ENCODE measurements at places on chromosomes 11 and 22. TPM values are rescaled to one million over a fixed set of nuclear protein-coding genes. Genes with fewer than 3 reads are reported as not detected.

The GGT5 gene
- not detected for total RNA-seq

The OR52R1 gene
- total RNA-seq: not detected

The VSIG10L2 gene
- total RNA-seq: not detected

DNA sequence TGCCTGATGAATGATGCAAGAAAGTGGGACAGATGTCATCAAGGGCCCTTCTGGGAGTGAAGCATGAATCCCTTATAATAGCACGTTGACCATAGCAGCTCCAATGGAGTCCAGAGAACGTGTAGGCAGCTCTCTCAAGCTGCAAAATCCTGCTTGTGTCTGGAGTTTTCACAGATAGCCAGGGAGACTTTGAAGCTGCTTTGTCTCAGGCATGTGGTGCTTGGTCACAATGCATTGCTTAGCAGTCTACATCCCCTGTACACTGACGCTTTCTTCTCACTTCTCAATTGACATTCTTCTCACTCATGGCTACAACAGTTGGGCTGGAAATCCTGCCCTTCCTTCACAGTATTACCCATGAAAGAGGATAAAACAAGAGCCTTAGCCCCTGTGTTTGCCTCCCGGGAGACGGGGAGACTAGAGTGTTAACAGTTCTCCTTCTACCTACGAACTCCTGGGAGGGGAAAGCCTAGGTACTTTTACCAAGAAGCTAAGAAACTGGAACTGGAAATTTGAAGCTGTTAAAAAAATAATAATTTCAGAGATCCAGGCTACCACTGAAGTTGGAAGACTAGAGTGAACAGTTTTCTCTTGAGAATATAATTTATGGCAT, 20.7 kb upstream of the MMP7 start:
- no peak for DNase-seq

DNA sequence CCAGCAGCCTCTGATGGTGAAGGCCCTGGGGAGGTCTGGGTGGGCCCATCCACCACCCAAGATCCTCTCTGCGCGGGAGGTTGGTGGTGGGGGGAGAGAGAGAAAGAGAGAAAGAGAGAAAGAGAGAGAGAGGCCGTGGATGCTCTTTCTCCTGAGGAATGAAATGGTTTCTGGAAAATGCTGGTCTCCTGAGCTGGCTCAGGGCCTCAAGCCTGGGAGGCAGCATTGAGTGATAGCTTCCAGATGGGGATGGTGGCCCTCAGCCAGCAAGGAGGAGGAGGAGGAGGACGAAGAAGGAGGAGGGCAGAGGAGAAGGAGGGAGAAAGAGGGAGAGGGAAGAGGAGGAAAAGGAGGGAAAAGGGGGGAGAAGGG, 4.6 kb downstream of the TSPAN32 start:
- DNase-seq: no peak

The LRRC10B gene
- not detected for total RNA-seq

DNA sequence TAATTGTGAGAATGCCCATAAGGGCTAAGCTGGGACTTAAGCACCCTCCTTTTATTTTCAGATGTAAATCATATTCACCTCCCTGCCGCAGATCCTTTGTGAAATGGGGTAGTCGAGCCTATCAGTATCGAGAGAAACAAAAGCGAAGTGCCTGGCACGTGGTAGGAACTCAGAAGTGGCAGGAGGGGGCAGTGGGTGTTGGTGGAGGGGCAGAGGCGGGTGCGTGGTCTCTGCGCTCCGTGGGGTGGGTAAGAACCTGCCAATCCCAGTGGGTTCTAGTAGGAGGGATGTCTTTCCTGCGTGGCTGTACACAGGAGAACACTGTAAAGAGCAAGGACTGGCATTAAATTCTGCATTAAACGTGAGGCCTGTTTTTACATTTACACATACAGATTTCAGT, 21.8 kb upstream of the PARVB start:
- DNase-seq: no peak

The SLC22A25 gene
- not detected for total RNA-seq

- DNase-seq: no peak
These were observed 135.4 kb upstream of the LARGE1 start for GRCh38 chr22:34055525-34056200.

DNA sequence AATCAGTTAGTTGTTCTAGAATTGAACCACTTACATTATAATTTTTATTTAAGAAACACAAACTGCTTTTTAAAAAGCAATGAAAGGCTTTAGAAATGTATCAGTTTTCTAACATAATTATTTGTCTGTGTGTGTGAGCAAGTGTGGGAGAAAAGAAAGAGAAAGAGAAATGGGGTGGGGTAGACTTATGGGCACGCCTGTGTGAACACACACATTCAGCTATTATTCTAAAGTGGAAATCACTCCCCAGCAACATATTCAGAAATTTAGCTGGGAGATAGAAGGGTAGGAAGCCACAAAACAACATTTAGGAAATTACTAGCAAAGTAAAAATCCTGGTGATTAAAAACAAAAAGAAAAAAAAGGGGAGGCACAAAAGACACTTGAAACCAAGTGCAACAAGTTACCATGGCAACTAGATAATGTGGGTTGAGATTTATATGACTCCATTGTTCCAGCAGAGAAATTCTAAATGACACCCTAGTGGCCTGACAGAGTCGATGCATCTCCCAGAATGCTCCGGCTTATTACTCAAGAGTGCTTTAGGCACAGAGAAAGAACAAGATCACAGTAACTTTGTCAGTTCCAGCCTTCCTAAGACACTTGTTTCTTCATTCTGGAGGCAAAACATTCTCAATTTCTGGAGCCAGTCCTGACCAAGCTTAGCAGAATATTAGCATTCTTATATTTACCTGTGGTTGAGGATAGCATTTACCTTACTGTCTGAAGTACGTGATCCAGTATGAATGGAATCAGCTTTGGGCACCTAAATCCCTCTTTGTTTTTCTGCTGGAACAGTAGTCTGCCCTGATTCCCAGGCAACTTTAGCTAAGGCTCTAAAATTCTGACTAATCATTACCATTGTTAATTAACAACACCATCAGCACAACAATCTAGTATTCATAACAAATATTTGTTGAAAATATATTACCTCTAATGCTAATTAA, 444.4 kb downstream of the DLG2 start:
- no peak for DNase-seq

DNA sequence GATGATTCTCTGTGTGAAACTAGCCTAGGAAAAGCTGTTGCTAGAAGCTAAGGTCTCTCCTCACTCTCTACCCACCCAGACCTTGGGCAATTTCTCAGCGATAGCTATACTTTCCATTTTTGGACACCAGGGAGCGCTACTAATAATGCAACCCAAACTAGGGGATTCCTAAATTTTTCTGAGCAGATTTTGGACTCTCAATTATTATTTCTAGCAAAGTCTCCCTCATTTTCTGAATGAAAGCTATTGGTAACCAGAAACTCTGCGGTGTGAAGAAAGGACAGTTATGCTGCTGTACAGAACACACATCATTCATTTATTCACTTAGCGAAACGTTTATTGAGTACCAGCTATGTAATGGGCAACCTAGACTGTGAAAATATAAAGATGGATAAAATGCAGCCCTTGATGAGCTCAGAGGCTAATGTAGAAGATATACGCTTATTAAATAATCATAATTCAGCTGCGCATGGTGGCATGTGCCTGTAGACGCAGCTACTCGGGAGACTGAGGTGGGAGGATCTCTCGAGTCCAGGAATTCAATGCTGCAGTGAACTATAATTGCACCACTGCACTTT, 6.1 kb upstream of the STIM1 start:
- no peak for DNase-seq

GRCh38 chr11:126748100-126748791, 252.3 kb downstream of the KIRREL3 start:
- no peak for DNase-seq

DNA sequence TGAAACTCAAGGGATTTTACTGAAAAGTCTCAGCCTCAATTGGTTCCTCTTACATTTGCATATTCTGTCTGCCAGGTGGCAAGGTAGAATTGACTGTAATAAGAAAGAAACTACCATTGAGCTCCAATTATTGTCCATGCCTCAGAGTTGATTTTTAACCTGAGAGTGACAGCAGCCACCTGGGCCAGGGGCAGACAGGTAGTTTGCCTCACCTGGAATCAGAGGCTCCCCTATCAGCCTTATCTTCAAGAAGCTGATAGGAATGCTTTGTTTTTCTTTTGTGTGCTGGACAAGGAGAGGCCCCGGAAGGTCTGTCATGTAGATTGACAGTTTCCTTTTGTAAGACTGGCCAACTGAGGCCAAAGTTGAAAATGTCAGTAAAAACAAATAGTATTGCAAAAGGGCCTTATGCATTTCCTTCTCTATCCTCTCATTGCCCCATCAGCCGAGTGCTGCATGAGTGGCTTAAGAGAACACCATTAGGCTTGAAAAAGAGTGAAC, 34.1 kb downstream of the CD44 start:
- no peak for DNase-seq

GRCh38 chr11:76861490-76861953, 804 bp downstream of the ACER3 start:
- DNase-seq: no peak

DNA sequence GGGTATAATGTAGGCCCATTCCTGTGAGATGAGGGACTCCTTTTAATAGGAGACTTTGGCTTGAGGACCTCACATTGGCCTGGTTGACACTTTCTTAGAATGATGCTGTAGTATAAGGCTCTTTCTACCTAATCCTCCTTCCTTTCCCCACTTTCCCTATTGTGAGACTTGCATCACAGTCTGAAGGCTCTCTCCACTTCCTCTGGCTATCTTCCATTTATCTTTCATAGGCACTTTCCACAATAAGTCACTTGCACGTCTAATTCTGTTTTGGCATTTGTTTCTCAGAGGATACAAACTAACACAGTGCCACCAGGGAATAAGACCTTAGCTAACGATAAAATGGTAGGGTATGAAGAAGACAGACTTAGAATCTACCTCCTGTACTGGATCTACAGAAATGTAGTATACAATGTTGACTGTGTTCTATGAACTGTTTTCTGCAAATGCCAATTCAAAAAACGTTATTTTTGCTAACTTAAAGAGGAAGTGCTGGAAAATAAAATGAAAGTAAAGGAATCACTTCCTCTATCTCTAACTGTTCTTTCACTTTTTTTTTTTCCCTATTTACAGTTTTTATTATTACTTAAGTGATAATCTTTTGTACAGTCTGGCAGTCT, 17.9 kb upstream of the PDE3B start:
- no peak for DNase-seq

- DNase-seq: no peak
These were observed 30.7 kb upstream of the CLDN5 start for GRCh38 chr22:19554834-19555404.

The RASL10A gene
- total RNA-seq: 0.92 TPM

DNA sequence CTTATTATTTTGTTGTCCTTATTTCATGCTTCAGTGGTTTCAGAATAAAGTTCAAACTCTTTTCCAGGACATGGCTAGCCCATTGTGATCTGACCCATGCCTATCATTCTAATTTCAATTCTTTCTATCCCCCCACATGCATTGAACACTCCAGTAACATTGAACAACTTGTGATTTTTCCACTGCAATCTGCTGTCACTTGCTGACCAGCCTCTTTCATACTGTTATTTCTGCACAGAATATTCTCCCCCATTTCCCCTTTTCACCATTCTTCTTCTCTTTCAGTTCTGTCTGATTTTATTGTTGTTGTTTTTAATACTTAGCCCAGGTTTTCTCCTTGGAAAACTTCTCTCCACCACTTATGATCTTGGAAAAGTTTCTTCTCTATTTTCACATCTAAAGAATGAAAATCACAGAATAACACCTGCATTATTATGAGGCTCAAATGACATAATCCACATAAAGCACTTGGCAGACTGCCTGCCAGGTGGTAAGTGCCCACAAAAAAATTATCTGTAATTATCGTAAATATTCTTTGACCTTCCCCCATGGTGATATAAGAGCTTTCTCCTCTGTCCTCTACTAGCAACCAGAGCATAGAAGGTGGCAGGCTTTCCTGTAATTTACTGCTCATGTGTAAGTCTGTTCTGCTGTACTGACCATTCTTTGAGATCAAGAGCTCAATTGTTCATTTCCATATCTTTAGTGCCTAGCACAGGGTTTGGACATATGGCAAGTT, 51.9 kb upstream of the EED start:
- DNase-seq: no peak

DNA sequence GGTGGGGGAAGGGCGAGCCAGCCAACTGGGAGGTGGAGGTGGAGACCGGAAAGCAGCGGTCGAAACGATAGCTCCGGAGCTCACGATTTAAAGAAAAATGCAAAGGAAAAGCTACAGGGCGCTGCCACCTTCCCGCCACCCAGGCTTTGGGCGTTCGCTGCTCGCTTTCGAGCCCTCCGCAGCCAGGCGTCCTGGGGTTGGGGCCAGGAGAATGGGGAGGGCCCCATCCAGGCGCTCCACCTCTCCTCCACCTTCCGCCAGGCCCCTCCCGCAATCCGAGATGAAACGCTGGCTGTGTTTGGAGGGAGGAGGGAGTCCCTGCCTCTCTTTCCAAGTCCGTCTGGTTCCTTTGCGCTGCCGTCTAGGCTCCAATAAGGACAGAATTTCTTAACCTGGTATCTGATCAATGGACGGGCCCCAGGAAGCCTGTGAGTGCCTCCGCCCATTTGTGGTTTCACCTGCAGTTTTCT, 483 bp upstream of the ABTB2 start:
- no peak for DNase-seq

The LARGE1 gene
- total RNA-seq: 7.0 TPM

- DNase-seq: no peak
These were observed 22.1 kb upstream of the LMO2 start for GRCh38 chr11:33913991-33914390.

GRCh38 chr22:37020192-37020479, 594 bp downstream of the MPST start:
- no peak for DNase-seq

All from T-helper 17 cell (primary cell).